H54 (cell line): ENCODE measurements at places on chromosomes 11 and 22.

GRCh38 chr11:64870176-64870892, 8.1 kb downstream of the EHD1 start:
- peak; percentile 76 for DNase-seq

DNA sequence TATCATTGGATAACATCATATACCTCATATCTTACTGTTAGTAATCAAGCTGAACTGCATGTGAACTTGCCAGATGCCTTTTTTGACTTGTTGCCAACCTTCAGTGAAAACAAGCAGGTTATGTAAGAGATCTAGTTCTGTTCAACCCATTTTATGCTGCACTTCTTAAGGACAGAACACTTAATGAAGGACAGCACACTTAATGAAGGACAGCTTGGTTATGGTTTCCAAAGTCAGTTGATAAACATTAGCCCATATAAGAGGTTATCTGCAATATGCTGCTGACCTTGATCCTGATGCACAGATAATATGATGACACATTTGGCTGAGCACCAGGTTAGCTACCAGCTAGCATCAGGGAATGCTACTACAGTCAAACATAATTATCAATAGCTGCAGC, 358.7 kb upstream of the PDGFD start:
- DNase-seq = no peak

DNA sequence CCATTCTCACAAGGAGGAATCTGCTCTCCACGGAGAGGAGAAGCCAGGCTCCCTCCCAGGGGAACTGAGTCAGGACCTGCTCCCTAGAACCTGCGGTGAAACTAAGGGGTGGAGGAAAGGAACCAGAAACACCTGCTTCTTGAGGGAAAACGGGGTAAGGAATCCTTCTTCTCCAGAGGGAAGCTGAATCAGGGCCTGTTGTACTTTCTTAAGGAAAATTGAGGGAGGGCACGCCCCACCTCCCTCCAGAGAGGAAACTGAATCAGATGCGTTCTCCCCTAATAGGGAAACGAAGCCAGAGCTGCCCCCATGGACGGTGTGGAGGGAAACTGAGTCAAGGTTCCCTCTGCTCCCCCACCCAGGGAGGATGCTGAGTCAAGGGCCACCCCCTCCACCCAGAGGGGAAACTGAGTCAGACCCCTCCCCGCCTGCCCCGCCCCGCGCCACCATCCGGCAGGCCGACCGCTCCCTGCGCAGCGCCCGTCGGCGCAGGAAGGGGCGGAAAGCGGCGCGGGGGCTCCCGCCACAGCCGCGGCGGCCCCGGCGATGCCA, 393 bp downstream of the RELA start:
- no peak for DNase-seq

- DNase-seq = no peak
Measured at GRCh38 chr11:78714539-78714938, 139.9 kb upstream of the NARS2 start.

DNA sequence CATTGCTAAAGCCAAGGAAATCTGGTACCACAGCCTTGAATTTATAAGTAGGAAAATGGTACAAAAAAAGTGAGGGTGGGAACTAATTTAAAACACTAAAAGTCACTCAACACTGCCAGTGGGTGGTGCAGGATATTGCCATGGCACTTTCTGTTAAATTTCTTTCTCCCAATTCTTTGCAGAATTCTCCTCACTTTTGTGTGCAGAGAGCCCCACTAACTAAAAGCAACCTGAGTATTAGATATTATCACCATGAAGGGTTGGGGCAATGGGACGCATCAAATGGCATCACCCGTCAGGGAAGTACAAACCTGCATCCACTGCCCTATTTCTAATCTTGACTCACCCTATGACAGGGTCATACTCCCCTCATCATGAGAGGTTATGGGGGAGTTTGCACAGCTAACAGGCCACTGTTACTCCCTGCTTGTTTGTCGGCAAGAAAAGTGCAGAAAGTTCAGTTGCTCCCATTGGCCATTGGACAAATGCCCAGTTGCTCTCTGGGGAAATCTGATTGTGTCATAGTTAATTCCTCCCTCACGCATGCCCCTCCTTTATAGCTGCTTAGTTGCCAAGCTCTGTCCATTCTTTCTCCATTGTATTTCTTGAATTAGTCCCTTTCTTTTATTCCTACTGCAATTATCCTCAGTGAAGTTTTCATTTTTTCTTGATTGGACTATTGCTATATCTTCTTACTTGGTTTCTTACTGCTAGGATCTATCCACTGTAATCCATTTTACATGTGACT, 93.8 kb upstream of the BLID start:
- DNase-seq = no peak

- no peak for DNase-seq
Measured at GRCh38 chr11:650482-650881, 13.4 kb downstream of the DRD4 start.

DNA sequence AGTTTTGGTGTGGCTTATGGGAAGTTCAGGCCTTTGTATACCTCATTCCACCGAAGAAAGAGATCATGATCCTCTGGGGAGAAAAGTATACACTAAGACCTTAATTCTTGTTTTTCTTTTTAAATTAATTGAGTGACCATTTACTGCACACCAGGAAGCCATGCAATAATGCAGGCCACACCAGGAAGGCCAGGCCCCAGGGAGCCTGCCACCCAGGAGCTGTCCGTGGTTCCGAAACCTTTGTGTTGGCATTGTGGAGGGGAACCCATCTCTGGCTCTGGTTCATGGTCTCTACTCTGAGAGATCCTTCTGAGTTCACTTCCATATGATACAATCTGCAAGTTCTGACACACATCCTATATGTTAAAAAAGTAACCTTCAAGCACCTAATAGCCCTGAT, 291.8 kb downstream of the MIAT start:
- peak; percentile 11 for DNase-seq

DNA sequence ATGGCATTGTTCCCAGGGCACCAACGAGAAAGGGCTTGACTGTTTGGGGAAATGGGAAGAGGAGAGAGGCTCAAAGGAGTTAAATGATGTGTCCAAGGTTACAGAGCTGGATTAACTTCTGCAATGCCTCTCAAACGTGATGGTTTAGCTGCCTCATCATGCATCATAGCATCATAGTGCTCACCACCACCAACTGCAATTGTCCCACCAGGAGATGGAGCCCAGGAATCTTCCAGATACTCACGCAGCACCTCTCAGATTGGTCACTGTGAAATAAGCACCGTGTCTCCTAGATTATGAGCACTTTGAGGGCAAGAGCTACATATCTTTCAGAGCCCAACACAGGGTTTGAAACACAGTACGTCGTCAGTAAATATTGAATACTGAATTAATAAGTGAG, 69.2 kb downstream of the PRSS23 start:
- no peak for DNase-seq

- no peak for DNase-seq
Measured at GRCh38 chr11:68441466-68442230, 18.9 kb upstream of the PPP6R3 start.

DNA sequence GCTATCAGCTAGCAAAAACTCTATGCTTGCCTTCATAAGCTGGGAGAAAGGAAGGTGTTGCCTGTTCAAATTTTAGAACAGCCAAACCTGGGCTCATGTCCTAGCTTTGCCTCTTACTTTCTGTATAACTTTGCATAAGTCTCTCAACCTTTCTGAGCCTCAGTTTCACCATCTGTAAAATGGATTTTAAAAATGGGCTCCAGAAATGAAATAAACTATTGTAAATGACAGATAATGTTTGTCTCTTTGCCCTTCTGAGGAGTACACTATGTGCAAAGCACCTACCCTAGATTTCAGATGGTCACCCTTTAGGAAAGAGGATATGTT, 68.7 kb downstream of the FAM168A start:
- DNase-seq = no peak

DNA sequence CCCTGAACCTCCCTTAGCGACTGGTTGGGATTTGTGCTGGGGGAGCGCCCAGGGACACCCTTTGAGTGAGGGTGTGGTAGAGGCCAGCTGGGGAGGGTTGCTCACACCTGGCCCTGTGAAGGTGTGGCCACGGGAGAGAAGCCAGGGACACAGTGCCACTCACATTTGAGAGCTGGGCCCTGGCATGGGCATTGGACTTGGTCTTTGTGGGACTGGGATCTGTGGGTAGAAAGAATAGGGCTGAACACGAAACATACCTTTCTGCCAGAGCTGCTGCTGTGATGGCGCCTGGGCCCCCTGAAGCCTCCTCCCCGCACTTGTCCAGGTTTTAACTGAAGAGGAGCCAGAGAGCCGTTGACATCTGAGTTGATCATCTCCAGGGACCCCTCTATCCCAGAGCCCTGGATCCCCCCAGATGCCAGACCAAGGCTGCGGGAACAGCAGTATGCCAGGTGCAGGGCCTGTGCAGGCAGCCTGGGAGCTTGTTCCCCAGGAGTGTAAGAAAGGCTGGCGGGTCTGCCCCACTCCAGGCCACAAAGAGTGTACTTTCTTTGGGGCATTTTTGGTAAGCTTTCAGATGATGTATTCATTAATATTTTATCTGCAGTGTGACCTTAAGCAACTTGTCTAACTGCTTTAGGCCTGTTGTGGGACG, 284.1 kb downstream of the TBC1D22A start:
- DNase-seq = no peak

DNA sequence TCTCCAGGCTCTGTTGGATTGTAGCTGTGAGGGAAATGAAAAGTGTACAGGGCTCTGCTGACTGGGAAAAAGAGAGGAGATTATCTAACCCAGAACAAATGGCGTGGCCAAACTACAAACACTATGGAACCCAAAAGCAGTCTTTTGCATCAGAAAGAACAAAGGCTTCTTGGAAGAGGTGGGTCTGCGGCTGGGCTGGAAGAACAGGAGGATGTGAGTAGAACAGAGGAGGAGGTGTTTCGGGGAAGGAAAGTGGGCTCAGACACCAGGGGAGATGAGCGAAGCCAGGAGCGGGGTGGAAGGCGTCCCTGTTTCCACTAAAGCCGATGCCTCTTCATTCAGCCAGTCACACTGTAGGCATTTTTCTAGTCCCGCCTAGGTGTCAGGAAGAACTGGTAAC, 12.0 kb downstream of the OVOL1 start:
- DNase-seq = no peak
